ENCODE measurements at places on chromosomes 2 and 18. TPM values are rescaled to one million over a fixed set of nuclear protein-coding genes. Genes with fewer than 3 reads are reported as not detected.

DNA sequence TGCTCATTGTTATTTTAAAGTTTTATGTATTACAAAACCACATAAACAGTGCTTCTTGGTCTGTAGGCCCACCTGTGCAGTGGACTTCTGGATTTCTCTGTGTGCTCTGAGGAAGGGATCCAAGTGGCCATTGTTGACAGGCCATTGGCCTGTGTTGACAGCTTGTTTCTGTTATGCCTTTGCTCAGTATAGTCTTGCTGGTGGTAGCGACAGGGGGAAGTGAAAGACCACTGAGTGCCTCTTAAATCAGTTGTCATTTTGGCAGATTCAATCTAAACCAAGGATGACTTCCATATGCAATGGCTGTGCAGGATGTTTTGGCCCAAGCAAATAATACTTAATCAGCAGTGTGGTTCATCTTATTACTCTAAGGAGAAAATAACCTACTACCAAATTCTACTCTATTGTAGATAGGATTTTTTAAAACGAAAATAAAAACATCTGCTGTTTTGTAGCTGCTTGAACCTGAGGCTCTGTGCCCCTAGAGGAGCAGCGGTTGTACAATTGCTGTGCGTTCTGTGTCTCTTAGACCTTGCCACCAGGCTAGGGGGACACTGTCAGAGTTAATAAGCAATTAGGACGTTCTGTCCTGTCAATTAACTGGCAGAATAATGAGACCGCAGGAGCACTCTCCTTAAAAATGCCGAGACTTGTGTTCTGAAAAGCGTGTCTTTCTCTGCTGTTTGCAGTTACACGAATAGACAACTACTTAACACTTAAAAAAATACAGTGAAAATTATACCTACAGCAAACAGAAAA, 108.2 kb downstream of the RHBDD1 start:
- no peaks in the 10 kb centered on the region for H3K36me3 ChIP-seq
- H3K4me3 ChIP-seq: no peak overlapping the region
- H3K4me1 ChIP-seq: no peaks in the 10 kb centered on the region
- H3K27me3 ChIP-seq: no peaks in the 10 kb centered on the region
- no peak overlapping the region for H3K27ac ChIP-seq
- DNase-seq: no peak

GRCh38 chr2:45729753-45730512, 78.5 kb downstream of the PRKCE start:
- H3K36me3 ChIP-seq: no peaks in the 10 kb centered on the region
- DNase-seq: no peak
- no peak overlapping the region for H3K4me3 ChIP-seq
- H3K27ac ChIP-seq: no peak overlapping the region
- no peaks in the 10 kb centered on the region for H3K4me1 ChIP-seq

GRCh38 chr2:127829845-127830246, 18.9 kb upstream of the WDR33 start:
- H3K27ac ChIP-seq: no peak overlapping the region
- peak; percentile 34 for DNase-seq
- H3K4me3 ChIP-seq: no peak overlapping the region
- no peaks in the 10 kb centered on the region for H3K27me3 ChIP-seq

- DNase-seq: peak; percentile 34
- H3K4me3 ChIP-seq: no peak overlapping the region
- peak overlapping the region; percentile 68 for H3K27ac ChIP-seq
- no peaks in the 10 kb centered on the region for H3K36me3 ChIP-seq
- no peaks in the 10 kb centered on the region for H3K27me3 ChIP-seq
- H3K4me1 ChIP-seq: peaks cover 87% of the 10 kb centered on the region
Observed at GRCh38 chr2:43174368-43174916, 52.0 kb downstream of the ZFP36L2 start.

DNA sequence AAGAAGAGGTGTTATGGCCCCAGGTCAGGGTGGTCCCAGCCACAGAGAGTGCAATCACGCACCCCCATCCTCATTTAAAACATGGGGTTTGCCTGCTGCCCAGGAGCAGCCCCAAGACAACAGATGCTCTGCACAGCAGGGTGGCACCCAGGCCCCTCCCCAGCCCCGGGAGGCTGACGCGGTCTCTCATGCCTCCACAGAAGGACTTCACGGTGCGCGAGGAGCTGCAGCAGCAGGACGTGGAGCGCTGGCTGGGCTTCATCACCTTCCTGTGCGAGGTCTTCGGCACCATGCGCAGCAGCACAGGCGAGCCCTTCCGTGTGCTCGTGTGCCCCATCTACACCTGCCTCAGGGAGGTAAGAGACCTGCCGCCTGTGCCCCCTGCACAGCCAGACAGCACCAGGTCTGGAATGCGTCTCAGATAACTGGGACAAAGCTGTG, 133.7 kb downstream of the SMAD7 start:
- H3K4me3 ChIP-seq: no peak overlapping the region
- no peak overlapping the region for H3K27ac ChIP-seq
- peak; percentile 1 for DNase-seq

The PRKAG3 gene
- not detected for total RNA-seq

Measured in stomach (tissue), 19 donors.